ENCODE measurements at places on chromosomes 5 and 9.

DNA sequence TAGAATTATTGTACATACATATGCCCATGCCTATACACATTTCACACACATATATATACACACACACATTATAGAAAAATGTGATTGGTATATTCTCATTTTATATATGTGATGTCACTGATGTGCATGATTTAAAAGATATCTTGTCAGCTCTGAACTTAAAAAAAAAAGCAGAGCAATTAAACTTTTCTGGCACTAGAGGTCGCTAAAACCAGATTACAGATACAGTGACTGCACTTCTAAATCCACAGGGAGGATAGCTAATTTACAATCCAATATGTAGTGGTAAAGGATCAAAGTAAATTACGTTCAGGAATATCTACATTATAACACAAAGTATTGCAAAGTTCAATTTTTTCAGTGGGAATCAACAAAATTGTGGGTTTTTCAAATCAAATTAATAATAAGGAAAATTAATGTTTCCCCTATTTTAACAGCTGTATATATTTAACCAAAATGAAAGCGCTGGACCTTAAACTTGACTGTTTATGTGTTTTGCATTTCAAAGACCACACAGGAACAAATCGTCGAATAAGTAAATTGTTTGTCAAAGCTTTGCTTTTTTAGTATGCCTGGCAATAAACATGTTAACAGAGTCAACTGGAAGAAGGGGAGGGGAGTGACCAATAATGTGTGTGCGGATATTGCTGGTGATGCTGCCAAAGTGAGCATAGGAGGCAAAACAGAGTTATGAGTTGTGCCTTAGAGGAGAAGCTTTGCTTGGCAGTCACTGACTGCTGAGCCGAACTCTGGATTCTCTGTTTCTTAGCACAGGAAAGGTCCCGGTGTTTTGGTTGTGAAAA, 1201.4 kb upstream of the C9orf72 start:
- no peak for DNase-seq

- DNase-seq = no peak
Measured at GRCh38 chr9:104750185-104750767, 2.8 kb downstream of the NIPSNAP3A start.

DNA sequence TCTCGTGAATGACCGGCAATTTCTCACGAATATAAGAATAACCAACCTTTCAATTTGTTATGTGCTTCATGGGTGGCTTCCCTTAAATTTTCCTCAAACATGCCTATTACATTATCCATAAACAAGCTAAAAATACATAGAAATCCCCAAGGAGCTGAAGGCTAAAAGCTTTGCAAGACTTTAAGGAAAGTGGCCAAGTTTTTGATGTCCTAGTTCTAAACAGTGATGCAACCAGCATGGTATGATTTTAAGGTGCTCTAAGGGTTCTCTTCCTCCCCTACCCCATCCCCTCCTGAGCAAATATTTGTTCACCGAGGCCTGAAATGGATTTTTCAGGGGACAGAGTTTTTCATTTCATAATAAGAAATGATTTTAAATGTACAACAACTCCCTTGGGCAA, 79.8 kb downstream of the RGS7BP start:
- DNase-seq = no peak

DNA sequence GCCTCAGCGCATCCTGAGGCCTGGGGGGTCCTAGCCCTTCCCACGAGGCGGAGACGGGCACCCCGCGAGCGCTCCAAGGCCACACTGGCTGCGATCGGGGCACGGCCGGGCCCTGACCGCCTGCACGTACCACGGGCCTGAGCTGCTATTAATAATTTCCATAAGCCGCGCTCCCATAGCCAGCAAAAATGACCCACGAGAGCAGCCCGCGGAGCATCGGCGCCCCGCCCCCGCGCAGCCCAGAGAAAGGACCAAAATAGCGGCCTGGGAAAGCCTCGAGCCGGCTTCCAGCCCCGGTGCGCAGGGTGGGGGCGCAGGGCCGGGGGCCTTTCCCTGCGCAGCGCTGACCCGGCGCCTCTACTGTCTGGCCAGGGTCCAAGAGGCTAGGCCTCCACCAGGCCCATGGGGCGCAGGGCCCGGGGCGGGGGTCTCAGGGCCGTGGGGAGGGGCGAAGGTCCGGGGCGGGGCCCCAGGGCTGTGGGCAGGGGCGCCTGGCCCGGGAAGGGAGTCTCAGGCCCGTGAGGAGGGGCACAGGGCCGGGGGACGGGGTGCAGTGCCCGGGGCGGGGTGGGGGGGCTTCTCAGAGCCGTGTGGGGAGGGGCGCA, 54.4 kb downstream of the EXD3 start:
- DNase-seq = no peak

GRCh38 chr9:27258662-27259061, 38.3 kb downstream of the EQTN start:
- no peak for DNase-seq

GRCh38 chr5:31663519-31663918, 24.6 kb downstream of the PDZD2 start:
- DNase-seq = no peak

- DNase-seq = no peak
Measured at GRCh38 chr5:170151097-170151831, 45.6 kb downstream of the FOXI1 start.

DNA sequence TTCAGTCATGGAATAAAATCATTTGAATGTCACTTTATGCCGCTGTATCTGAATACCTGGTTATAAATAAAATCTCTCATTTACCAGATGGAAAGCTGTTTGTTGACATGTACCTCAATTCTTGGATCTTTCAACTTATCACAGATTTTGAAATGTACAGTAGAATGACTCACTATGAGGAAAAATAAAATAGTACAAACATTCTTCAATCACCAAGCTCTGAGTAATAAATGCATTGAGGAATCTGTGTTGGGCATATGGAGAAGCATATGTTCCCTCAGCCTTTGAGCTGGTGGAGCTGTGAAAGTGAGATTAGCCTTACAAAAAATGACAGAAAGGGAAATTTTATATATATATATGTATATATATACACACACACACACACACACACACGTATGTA, 175.4 kb downstream of the KIAA0825 start:
- no peak for DNase-seq

DNA sequence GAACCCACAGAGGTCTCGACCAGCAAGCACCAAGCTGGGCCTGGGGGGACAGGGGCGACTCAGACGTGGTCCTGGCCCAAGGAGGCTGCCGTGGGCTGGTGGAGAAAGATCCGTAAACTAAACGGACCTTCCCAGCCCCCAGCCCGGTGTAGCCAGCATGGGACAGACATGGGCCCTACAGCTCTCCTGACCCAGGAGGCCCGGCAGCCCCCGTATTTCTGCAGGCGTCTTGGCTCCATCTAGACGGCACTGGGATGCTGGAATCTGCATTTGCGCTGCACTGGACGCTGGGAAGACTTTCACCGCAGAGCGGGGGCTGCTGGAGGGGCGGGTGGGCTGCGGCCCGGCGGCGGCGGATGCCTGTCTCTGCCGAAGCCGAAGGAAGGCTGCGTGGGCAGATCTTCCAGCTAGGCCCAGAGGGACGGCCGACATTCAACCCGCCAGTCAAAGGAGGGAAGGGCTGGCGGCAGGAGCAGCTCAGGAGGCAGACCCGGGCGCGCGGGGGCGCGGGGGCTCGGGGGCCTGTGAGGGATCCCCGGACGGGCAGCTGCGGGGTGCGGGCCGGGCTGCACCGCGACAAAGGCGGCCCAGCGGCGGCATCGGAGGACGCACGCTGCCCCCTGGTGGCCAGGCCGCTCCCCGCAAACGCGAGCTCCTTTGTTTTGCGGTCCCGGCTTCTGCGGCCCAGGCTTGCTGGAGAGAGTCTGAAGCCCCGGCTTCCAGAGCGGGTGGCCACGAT, 266.2 kb downstream of the NSG2 start:
- DNase-seq = peak; percentile 22

- no peak for DNase-seq
Measured at GRCh38 chr5:112532654-112533360, 113.7 kb upstream of the EPB41L4A start.

- DNase-seq = no peak
Measured at GRCh38 chr5:87151547-87151946, 116.1 kb upstream of the RASA1 start.

- DNase-seq = no peak
Measured at GRCh38 chr5:154025951-154026350, 12.8 kb downstream of the FAM114A2 start.

- no peak for DNase-seq
Measured at GRCh38 chr5:169273881-169274280, 27.1 kb downstream of the SLIT3 start.

DNA sequence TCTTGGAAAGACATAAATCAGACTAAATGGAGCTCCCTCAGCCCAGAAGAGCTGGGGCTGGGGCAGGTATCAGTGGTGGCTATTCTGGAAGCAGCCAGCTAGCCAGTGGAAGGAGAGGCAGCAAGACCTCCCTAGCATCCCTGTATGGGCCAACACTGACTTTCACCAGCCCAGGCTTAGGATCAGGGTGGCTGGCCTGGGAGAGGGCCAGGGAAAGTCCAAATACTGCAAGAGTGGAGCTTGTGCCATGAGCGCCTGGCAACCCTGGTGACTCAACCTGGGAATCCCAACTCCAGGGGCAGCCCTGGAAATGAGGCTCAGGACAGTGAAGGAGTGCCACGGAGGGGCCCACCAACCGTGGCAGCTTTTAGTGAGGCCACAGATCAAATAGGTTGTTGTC, 7.6 kb upstream of the IRF1 start:
- DNase-seq = no peak

DNA sequence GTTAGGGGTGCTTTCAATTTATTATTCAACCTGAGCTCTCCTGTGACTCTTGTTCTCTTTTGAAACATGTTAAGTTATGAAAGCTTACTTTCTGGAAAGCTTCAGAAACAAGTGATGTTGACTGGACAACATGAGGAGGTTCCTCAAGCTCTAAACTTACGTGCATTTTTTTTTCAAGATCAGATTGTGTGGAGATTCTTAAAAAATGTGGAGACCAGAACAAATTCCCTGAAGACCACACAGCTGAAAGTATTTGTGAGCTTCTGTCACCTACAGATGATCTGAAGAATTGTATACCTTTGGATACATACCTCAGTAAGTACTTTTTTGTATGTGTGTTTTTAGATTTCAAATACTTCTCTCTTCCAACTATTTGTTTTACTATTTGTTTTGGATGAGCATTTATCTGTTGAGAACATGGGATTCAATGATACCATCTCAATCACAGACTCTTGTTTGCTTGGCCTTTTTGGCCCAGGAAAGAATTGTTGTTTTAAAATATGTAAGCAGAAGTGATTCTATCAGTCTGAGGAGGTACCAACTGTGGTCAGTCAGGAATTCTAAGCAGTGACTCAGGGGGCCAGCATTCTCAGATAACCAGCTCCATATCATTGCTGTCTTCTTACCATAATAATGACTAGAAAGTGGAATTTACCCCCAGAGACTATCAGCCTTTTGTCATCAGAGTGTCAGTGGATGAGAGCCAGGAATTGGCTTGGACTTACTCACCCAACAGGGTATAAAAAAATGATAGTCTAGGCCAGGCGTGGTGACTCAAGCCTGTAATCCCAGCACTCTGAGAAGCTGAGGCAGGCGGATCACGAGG, 34.4 kb upstream of the GLIPR2 start:
- DNase-seq = no peak

- no peak for DNase-seq
Measured at GRCh38 chr5:169146158-169146557, 154.8 kb downstream of the SLIT3 start.

Data from stimulated activated CD8-positive, alpha-beta memory T cell treated with anti-CD3 and anti-CD28 coated beads, Interleukin-12 subunit alpha, Interleukin-12 subunit beta, amount 100 ng/mL, for 1 hour (primary cell).